Right ventricle myocardium superior (tissue), 1 donor: ENCODE measurements at places on chromosomes 6 and 20. TPM values are rescaled to one million over a fixed set of nuclear protein-coding genes. Genes with fewer than 3 reads are reported as not detected.

GRCh38 chr20:58618351-58619076 lies 32.6 kb upstream of the STX16 start:
- DNase-seq: peak; percentile 50

GRCh38 chr6:20833881-20834515 lies 299.7 kb downstream of the CDKAL1 start:
- DNase-seq: no peak

SFTA2 gene
- not detected for total RNA-seq

DNA sequence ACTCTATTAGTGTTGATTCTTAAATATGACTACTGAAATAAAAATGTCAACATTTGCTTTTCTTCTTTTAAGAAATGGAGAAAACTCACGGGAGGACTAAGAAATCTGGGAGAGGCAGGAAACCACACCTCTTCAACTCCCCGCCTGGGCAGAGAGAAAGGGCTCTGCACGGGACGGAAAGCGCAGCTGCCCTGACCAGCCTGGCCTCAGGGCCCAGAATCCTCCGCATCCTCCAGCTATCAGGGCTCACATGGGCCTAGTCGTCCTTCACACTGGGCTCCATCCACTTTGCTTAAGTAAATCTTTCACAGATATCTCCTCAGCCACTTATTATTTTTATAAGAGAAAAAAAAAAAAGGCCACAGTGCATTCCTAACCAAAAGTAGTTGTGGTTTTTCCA lies 215.1 kb downstream of the TBXT start:
- DNase-seq: no peak

DNA sequence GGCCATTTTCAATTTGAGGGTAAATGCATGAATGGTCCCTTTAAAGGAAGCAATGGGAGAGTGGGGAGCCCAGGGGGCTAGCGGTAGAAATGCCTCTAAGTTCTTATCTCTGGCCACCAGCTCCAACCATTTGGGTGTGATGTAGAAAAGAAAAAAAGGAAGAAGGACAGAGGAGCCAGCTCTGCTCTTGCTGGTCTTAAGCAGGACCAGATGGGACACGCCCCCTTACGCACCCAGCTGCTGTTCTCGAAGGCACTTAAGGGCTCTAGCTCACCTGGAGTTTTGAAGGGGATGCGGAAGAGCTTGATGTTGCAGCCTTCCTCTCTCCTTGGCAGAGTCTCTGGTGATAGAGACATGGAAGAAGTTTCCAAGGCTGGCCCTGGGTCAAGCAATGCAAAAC lies 59.5 kb upstream of the RNF144B start:
- peak; percentile 58 for DNase-seq

DNA sequence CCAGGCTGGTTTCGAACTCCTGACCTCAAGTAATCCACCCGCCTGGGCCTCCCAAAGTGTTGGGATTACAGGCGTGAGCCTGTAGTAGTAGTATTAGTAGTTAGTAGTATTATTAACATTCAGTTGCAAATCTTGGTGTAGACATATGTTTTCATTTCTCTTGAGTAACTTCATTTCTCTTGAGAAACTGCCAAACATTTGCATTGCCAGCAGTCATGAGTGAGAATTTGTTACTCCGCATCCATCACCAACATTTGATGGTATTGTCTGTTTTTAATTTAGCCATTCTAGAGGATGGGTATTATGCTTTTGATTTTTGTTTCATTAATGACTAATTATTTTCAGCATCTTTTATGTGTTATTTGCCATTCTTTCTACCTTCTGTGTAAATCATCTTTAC lies 1.5 kb upstream of the ERVFRD-1 start:
- no peak for DNase-seq

- peak; percentile 12 for DNase-seq
These were observed 31.0 kb upstream of the BHLHE23 start for GRCh38 chr20:63037669-63038268.

DNA sequence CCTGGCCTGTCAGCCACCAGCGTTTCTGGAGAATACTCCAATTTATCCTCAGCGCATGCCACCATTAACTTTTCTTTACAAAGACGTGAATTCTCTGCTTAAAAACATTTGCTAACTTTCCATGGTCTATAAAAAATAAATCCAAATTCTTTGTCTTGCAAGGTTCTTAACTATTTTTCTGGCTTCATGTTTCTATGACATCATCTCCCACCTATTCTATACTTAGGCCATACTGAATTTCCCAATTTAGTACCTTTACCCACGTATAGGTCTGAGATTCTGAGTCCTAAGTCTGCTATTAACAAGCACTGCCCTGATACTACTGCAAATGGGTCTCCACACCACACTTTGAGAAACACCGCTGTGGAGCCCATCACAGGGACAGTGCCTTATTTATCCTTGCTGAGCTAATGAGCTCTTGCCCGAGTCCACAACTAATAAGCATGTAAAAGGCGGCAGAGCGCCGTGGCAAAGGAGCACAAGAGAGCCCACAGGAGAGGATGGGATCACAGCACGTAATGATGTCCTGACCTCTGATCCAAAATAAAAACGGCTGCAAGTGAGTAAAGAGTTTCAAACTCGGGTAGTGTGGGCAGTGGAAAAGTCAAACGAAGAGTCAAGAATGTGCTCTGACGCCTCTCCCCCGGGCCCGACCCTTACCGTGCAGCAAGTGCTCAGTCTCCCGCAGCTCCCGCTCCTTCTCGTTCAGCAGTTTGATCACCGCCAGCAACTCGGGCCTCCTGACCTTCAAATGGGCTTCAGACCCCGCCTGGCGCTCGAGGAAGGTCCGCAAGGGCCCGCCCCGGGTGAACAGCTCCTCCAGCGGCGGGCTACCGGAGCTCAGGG lies 519 bp downstream of the MTRF1L start:
- no peak for DNase-seq

DNA sequence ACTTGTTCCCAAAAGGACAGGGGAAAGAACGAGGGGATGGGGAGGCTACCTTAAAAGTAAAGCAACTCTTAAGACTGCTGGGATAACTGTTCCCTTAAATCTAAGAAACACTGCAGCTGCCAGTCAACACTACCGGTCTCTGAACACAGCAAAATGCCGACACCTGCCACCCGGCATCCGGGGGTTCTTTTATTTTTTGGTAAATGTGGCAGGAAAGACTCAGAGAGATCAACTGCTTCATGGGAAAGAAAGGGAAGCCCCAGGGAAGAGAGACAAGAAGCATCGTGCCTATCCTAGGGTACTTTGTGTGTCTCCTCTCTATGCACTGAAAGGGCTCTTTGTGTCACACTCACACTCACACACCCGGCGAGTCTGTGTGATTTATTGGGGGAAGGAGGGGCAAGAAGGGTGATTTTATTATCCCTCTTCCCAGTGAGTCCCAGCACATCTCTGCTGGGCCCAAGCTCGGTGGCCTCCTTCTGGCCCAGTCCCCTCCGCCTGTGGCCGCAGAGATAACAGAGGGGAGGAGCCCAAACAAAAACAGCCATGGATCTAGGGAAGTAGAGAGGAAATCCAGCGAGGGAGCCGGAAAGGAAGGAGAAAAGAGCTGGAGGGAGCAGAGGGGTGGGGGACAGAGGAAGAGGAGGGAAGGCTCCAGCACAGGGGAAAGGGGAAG lies 1.4 kb downstream of the FYN start:
- DNase-seq: peak; percentile 47

- DNase-seq: no peak
These were observed 132.7 kb downstream of the AGPAT4 start for GRCh38 chr6:161141173-161141572.

BEND3 gene
- total RNA-seq: 1.5 TPM

DNA sequence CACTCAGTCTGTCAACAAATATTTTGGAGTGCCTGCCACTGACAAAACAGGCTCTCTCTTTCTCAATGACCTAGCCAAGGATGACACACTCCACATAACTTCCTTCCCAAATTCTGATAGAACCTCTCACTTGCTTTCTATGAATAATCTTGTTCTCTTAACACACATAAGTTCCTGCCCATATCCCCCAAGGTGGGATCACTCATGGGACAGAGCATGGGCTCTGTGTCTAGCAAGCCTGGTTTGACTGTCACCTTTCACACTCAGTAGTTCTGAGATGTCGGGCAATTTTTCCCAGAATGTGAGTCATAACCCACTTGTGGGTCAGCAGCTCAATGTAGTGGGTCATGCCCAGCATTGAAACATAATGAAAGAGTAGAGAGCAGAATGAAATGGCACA lies 78.1 kb downstream of the LRFN2 start:
- DNase-seq: no peak

DNA sequence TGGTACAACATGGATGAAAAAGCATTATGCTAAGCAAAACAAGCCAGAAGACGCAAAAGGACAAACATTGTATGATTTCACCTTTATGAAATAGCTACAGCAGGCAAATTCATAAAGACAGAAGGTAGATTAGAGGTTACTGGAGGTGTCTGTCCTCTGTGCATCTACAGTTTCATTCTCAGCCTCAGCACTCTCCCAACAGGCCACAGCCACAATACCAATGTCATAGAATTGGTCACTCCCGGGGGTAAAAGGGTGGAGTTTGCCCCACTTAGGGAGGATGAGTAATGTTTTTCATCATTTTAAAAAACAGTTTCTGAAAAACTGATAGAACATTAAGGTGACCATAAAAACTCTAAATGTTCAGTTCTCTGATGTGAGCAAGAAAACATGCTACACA lies 17.2 kb upstream of the TMX4 start:
- no peak for DNase-seq

GRCh38 chr6:147207351-147207750 lies 3.1 kb downstream of the STXBP5 start:
- DNase-seq: no peak

GRCh38 chr6:142987490-142987889 lies 42.5 kb upstream of the HIVEP2 start:
- DNase-seq: no peak

KCNQ5 gene
- total RNA-seq: not detected

DNA sequence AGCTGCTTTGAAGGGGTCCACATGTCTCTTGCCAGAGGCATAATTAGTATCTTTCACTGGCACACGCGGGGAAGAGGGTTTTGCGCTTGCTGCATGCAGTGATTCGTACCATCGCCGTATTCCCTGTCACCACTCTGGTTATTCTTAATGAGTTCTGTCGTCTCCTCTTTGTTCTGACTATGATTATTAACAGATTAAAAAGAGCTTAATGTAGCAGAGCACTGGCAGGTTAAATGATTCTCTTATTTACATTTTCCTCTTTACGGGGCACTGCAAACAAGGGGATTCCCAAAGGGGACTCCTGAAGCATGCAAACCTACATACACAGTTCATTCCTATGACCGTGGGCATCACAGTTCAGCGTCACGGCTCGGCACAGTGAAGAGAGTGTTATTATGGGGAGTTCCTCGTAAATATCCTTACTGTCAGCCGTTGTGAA lies 204.8 kb downstream of the DTNBP1 start:
- DNase-seq: no peak

DNA sequence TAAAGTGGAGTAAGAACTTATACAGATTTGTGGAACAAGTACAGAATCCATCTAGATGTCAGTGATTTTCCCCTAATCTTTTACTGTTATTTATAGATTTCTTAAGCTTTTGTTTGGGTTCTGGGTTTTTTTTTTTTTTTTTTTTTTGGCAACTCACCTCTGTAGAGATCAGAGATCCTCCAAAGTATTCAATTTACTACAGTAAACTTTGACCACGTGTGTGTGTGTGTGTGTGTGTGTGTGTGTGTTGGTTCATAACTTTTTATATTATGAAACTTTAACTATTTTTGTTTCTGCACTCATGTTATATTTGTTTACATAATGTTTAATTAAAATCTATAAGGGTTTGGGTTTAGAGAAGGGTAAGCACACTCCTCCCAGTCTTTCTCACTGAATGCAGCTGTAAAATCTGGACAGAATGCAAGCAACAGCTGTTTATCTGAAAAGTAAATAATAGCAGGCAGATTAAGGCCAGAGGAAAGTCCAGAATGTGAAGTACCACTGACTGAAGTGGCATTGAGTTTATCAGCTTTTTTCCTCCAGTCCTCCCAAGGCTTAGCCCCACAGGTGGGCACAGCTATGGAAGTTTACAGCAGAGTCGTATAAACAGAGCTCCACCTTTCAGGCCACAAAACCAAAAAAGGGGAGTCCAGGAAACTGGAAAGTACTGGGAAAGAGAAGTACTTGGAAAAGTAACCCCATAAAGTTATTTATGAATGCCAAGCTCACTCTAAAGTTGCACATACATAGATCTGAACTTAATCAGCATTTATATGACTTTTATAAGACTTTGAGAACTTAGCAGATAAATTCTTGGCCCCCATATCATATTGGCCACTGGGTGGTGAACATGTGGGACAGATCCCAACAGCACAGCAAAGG lies 43.0 kb upstream of the CD2AP start:
- no peak for DNase-seq

GRCh38 chr6:87945181-87945580 lies 102.5 kb upstream of the SPACA1 start:
- no peak for DNase-seq

LIN28B gene
- total RNA-seq: not detected

- DNase-seq: no peak
These were observed 84.9 kb upstream of the ASF1A start for GRCh38 chr6:118808793-118809638.

GRCh38 chr6:80793411-80793810 lies 686.9 kb downstream of the BCKDHB start:
- no peak for DNase-seq

HEY2 gene
- total RNA-seq: 60.6 TPM

GRCh38 chr6:113526553-113526952 lies 330.6 kb upstream of the MARCKS start:
- no peak for DNase-seq

DNA sequence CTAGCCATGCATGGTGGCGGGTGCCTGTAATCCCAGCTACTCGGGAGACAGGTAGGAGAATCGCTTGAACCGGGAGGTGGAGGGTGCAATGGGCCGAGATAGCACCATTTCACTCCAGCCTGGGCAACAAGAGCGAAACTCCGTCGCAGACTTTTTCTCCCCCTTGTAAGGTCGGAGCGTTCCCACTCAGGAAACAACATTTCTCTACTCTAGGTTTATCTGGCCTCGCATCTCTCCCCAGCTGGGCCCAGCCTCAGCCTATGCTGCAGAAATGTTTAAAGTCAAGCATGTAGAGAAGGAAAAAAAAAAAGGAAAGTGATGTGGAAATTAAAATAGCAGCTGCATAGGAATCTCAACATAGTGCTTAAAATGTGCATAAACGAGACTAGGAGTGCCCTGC lies 172.3 kb downstream of the TRIM27 start:
- DNase-seq: no peak

DNA sequence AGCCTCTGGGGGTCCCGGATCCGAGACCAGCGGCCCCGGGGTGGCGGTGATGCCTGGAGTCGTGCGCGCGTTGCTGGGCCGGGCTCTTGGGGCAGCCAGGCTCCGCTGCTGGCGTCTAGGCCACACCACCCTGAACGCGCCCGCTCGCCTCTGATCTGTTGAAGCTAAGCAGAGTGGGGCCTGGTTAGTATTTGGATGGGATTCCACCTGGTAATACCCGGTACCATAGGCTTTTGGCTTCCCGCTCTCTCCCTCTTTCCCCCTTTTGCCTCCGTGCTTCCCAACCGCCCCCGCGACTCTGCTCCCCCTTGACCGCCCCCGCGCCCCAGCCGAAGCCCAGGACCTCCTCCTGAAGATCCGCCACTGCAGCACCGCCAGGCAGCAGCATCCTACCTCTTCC lies 1383.5 kb upstream of the DEFB115 start:
- DNase-seq: peak; percentile 72

DNA sequence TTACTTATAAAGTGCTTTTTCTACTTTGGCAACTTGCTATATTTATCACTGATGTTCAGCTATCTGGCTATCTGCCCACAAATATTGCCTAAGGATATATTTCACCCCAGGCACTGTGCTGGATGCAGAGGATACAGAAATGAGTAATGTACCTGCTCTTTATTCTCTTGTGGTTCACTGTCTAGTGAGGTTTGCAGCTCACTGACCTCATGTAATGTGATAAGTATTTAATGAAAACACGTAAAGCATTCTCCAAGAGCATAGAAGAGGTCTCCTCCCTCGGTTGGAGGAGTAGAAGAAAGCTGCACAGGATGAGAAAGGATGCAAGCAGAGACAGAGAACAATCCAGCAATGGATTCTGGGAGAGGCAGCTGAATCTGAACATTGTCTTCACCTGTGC lies 610.7 kb downstream of the CBLN4 start:
- DNase-seq: no peak
